ENCODE measurements at places on chromosomes 16 and 17. TPM values are rescaled to one million over a fixed set of nuclear protein-coding genes. Genes with fewer than 3 reads are reported as not detected.

Gene TPSAB1
- total RNA-seq: 0.09 TPM

Gene ABCA10
- total RNA-seq: 0.60 TPM

Gene ZFHX3
- 8.7 TPM for total RNA-seq

Gene DOK4
- 24.7 TPM for total RNA-seq
